8988T (cell line): ENCODE measurements at places on chromosomes 2 and 18.

- peak; percentile 98 for DNase-seq
Measured at GRCh38 chr18:23135550-23136325, 453 bp downstream of the CABLES1 start.

DNA sequence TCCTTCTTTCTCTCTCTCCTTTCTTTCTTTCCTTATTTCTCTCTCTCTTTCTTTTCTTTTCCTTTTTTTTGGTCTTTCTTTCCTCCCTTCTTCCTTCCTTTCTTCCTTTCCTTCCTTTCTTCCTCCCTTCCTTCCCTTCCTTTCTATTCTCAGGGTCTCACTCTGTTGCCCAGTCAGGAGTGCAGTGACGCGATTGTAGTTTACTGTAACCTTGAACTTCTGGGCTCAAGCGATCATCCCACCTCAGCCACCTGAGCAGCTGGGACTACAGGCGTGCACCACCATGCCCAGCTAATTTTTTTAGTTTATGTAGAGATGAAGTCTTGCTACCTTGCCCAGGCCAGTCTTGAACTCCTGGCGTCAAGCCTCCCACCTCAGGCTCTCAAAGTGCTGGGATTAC is 83.8 kb upstream of the PPM1B start:
- DNase-seq: no peak

DNA sequence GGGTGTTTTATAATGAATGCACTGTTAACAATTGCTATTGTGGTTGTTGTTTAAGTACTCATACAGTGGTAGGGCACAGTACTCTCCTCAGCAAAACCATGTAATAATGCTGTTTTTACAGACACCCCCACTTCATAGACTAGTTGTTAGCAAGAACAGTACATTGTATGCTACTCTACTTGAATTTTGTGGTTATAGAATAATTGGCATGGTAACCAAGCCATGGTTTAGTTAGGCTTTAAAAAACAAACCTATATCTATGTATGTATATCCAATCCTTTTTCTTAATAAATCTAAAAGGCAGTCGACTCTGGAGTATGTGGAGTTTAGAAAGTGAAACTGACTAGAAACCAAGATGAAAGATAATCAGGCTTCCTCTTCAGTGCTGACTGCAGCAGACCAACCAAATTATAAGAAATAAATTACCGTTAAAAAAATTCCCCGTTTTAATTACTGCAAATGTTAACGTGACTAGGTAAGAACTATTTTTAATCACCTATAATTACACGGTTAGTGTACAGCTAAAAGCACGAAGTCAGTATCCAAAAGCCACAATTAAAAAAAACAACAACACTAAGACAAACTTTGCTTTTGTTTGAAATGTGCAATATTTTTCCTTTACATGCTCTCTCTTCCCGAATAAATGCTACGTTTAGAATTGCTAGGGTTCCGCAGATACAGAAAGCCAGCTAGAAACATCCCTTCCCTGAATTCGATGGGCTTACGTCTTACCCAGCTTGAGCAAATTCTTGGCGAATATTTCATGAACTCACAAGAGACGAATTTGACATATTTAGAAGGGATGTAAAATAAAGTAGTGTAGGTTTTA is 113.3 kb upstream of the SERTAD2 start:
- no peak for DNase-seq

- no peak for DNase-seq
Measured at GRCh38 chr18:38174594-38174993, 609.0 kb upstream of the CELF4 start.

- DNase-seq: no peak
Measured at GRCh38 chr2:20573620-20574422, 77.1 kb downstream of the HS1BP3 start.

DNA sequence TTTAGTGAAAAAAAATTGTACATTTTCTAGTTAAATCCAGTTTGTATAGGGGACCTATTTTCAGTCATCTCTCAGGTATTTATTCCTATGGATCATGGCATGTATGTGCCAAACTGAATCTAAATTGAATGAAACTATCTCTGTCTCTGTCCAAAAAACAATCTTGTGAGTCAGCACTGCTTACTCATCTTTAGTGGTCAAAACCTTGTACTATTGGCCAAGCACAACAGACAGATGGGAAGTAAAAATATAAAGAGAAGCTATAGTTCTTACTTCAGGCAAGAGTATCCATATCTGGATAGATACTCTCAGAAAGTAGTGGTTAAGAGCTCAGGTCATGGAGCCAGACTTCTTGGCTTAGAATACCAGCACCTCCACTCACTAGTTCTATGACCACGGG is 76.0 kb upstream of the KLHL14 start:
- no peak for DNase-seq

GRCh38 chr2:60481257-60481656 is 72.2 kb downstream of the BCL11A start:
- DNase-seq: no peak
